ENCODE measurements at places on chromosomes 11 and 22. TPM values are rescaled to one million over a fixed set of nuclear protein-coding genes. Genes with fewer than 3 reads are reported as not detected.

Gene BTBD18
- total RNA-seq: not detected

Gene PRR5L
- 5.8 TPM for total RNA-seq

Gene ZNF202
- 5.2 TPM for total RNA-seq

Gene JRKL
- total RNA-seq: 7.0 TPM

Gene SLC22A8
- not detected for total RNA-seq

Gene BLID
- 0.68 TPM for total RNA-seq

Gene GNAZ
- total RNA-seq: 2.6 TPM

Gene LSP1
- total RNA-seq: 24.9 TPM

Gene RDX
- total RNA-seq: 97.5 TPM

Gene OOSP4A
- total RNA-seq: not detected

Gene SULT4A1
- 0.63 TPM for total RNA-seq

Gene CFAP300
- 0.74 TPM for total RNA-seq

Gene HPS5
- 10.8 TPM for total RNA-seq

Gene FREY1
- total RNA-seq: 0.50 TPM

Gene ALG8
- total RNA-seq: 21.1 TPM

Gene APOL5
- not detected for total RNA-seq

Gene CBX6
- total RNA-seq: 46.0 TPM

Gene CAPN5
- total RNA-seq: 5.6 TPM

Gene BDNF
- 0.09 TPM for total RNA-seq

All from left cardiac atrium (tissue), 4 donors.